RCC 7860 (cell line): ENCODE measurements at places on chromosomes 5 and 9.

DNA sequence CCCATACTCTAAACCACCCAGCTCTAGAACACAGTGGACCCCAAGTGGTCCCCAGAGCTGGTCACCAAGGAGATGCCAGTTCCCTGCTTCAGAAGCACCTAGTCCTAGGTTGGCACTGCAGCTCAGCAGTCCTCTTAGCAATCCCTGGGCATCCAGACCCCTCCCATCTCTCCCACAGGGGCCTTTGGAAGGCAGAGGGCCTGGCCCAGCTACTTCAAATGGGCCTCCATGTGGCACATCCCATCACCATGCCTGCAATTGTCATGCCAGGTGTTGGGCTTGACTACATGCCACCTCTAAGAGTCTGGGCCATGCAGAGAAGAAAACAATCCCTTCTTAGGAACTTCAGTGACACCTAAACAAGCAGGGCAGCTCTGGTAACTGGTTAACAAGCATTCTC, 14.1 kb downstream of the MACROH2A1 start:
- no peak for DNase-seq

GRCh38 chr9:100443781-100444768, 17.1 kb downstream of the MSANTD3 start:
- no peak for DNase-seq

GRCh38 chr9:22170556-22170955, 161.5 kb upstream of the CDKN2B start:
- DNase-seq = no peak

DNA sequence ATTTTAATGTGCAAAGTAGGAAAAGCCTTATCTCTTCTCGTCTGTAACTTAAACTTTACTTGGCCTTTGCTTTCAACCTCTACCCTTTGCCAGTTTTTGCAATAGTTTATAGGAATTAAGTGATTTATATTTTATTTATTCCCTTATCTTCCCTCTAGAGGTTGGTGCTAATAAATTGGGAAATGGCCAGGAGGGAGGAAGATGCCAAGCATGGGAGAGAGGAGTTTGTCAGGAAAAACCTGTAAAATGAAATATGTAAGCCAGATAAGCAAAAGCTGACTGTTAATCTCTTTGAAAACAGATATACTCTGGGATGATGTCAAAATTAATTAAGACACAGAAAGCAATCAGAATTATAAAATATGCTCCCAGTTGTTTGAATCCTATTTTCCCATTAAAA, 484.5 kb downstream of the NR2F1-AS1 start:
- DNase-seq = no peak

- no peak for DNase-seq
These were observed 2.6 kb upstream of the HABP4 start for GRCh38 chr9:96447406-96447805.

- DNase-seq = no peak
These were observed 32.1 kb upstream of the TCF7 start for GRCh38 chr5:134082264-134082992.

GRCh38 chr5:74342948-74343682, 297.4 kb downstream of the ENC1 start:
- DNase-seq = peak; percentile 5

DNA sequence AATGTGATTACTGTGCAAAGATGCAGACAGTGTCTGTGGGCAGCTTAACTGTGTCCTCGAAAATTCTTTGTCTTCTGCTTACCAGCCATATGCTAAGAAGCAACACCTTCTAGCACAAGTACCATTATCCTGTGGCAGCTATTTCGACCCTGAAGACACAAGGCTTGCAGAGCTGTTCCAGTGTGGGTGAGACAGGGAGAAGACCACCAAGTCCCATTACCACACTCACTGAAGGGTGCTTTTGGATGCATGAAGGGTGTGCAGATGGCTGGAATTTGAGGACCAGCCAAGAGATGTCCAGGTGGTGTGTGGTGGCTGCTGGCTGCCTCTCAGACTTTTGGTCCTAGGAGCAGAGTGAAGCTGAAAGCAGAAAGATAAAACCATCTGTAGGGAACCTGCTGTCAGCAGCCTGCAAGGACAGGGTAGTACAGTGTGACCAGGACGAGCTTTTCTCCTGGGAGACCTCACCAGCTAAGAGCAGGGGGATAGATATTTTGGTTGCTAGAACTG, 161.8 kb downstream of the ICE1 start:
- no peak for DNase-seq

DNA sequence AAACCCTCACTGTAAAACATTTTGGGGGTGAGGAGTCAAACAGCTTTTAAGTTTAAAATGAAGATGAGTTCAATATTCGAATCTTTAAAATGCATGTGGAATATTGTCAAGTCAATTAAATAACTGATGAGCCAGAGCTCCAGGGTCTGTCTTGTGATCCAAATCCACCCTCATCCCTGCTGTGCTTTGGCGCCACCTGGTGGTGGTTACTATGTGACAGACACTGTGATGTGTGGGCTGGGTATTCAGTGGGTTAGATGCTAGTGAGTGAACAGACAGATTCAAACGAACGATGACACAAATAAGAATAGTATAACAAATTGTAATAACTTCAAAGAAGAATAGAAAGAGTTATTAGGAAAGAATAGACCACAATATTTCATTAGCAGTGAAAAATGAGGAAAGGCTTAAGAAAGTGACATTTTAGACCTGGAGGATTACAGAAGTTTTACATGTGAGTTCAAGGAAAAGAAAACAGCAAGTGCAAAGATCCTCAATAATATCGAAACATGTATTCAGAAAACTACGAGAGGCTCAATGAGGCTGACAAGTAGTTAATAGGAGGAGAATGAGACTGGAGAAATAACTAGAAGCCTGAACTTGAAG, 51.4 kb upstream of the CHSY3 start:
- peak; percentile 25 for DNase-seq

DNA sequence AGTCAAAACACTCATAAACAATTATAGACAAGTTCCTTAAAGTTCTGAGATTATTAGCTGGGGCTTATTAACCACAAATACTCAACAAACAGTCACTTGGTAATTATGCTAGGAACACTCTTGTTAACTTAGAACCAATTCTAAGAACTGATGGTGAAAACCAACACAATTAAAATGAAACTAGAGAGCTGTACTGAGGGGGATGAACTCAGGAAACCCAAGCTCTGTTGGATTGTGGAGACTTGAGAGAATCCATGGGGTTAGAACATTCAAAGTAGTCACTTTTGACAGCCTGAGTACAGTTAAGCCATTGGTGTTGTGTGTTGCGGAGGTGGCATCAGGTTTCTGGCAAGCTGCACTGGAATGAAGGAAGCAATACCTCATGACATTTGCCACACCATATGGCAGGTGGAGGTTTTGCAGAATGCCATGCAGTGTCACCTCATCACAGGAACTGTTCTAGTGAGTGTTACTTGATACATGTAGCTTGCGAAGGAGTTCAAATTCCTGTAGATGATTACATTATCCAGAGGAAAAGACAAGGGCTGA, 480.9 kb upstream of the CD180 start:
- DNase-seq = no peak

- no peak for DNase-seq
These were observed 68.3 kb downstream of the IQGAP2 start for GRCh38 chr5:76471406-76471805.

DNA sequence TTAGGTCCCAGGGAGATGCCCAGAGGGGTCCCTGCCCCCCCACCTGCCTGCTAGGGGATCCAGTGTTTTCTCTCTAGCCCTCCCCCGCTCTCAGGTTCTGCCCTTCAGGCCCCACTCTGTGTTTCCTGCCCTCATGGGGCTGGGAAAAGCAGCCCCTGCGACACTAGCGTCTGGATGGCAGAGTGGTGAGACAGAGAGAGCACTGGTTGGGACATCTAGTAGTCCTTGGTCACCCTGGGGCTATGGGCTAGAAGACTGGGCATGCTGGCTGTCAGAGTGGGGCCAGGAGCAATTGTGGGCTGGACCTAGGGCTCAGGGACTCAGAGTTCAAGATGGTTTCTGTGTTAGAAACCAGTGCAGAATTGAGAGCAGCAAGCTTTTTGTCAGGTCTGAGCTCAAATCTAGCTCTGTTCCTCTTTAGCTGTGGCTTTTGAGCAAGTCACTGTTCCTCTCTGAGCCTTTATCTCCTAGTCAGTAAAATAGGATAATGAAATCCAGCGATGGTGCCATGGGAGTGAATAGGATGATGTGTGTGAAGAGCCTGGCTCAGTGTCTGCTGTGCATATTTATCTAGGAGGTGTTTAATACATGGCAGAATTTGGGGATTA, 39.0 kb downstream of the RGS3 start:
- DNase-seq = no peak

DNA sequence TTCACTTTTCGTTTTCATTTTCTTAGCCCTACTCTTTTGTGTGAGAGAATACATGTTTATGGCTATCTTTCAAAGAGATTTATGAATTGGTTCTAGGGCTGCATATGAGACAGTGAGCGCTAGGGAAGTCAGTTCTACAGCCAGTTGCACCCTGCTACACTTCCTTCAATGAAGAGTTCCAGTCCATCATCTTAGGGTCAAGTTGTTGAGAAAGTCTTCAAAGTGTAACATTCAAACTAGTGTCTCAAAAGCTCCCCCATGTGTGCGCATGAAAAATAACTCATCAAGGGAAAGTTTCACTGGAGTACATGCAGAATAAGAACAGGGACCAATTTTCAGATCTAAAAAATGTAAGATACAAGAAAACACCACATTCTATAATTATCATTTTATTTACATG, 317.2 kb downstream of the DEPDC1B start:
- DNase-seq = no peak

GRCh38 chr5:102295534-102296177, 428 bp downstream of the SLCO4C1 start:
- DNase-seq = no peak

- peak; percentile 28 for DNase-seq
These were observed 216.9 kb upstream of the TLX3 start for GRCh38 chr5:171092194-171092593.

- no peak for DNase-seq
These were observed 125.7 kb downstream of the BARX1 start for GRCh38 chr9:93829271-93830011.

DNA sequence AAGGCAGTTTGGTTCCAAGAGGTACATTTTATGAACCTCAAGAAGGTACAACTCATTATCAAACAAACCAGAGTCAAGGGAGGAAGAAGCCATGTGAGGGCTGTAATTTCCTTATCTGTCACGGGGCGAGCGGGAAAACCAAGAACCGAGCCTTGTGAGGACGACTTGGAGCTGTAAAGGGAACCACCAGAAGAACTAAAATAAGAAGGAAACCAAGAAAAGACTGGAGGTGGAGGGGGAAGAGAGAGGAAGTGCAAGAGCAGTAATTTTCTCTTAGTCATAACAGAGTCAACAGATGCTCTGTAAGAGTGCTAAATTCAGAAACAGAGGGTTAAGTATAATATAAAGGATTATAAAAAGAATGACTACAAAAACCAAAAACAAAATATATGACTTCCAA, 127.1 kb downstream of the DIRAS2 start:
- no peak for DNase-seq

DNA sequence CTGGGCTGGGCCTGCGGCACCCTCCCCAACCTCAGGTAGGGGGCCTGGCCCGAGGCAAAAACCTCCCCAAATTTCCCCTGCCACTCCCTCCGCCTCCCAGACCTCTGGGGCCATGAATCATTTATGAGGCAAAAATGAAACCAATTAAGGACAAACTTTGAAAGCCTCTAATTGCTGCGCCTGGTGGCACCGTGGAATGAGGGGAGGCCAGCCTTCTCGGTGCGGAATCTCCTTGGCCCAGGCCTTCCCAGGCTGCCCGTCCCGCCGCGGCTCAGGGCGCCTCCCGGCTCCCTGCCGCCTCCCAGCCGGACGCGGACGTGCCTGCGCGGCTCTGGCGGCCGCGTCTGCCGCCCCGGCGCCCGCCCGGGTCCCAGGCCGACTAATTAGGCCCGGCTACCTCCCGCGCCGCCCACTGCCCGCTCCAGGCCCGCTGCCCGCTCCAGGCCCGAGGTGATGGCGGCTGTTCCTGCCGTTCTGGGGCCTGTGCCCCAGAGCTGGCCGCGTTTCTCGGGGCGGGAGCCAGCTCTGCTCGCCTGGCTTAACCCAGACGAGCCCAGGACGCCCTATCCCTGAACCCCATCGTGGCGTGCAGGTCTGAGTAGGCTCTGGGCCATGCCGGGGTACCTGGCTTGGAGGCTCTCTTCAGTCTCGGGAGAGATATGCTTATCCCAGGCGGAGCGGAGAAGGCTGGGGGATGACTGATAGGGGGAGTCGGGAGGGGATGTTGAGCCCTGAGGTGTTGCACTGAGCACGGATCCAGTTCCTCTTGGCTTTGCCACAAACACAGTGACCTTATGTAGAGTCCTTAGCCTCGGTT, 20.1 kb downstream of the CXXC5 start:
- no peak for DNase-seq

DNA sequence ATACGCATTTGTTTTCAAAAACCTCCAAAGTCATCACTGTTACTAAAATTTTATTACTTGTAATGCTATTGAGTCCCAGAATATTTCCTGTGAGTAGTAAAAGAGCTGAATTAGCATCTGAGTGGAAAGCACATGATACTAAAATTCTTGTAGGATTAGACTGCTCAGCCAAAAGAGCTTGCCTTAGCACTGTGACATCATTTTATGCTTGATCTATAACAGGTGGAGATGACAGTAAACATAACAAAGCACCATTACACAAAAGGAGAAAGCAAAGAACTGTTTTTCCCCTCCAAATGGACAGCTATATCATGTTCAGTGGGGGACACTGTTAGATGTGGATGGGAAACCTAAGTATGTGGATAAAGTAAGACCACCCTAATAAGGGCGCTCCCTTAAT, 5.8 kb upstream of the JAK2 start:
- no peak for DNase-seq

DNA sequence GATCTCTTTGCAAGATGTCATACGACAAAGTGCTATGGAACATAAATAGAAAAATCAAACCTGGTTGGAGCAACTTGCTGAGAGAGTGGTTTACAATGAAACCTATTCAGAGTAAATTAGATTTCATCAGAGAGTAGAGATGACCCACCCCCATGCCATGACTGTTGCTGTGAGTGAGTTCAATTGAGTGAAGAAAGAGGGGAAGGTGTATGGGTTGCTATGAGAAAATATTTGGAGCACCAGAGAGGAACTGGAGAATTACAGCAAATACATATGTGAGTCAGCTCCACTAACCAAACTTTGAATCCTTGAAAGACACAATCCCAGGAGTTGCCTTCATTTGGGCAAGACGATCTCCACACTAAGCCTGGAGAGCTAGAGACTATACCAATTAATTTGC, 217.2 kb downstream of the RFX3 start:
- DNase-seq = no peak

GRCh38 chr5:80076131-80077050, 41.2 kb downstream of the THBS4 start:
- no peak for DNase-seq

- no peak for DNase-seq
These were observed 6.3 kb downstream of the TTC16 start for GRCh38 chr9:127722055-127722745.

GRCh38 chr5:140609126-140609525, 23.8 kb downstream of the CD14 start:
- DNase-seq = no peak

GRCh38 chr5:10424124-10424731, 17.5 kb upstream of the ROPN1L start:
- DNase-seq = peak; percentile 38
